ENCODE measurements at places on chromosomes 1 and 21. TPM values are rescaled to one million over a fixed set of nuclear protein-coding genes. Genes with fewer than 3 reads are reported as not detected.

MYBPH gene
- total RNA-seq = not detected

HOOK1 gene
- total RNA-seq = 48.0 TPM

FNDC5 gene
- total RNA-seq = 3.1 TPM

TEKT2 gene
- total RNA-seq = 0.35 TPM

MARK1 gene
- not detected for total RNA-seq

COL24A1 gene
- 0.13 TPM for total RNA-seq

TNNT2 gene
- 0.20 TPM for total RNA-seq

TAGLN2 gene
- 9.7 TPM for total RNA-seq

PGBD5 gene
- total RNA-seq = 0.13 TPM

LIPI gene
- not detected for total RNA-seq

ADORA1 gene
- total RNA-seq = 0.11 TPM

CHRNB2 gene
- total RNA-seq = not detected

OR2T2 gene
- not detected for total RNA-seq

HSD3B2 gene
- not detected for total RNA-seq

SPATA17 gene
- 1.6 TPM for total RNA-seq

TMEM54 gene
- total RNA-seq = 2.5 TPM

ATP5PF gene
- 131 TPM for total RNA-seq

EXO1 gene
- 26.1 TPM for total RNA-seq

DNAJC11 gene
- total RNA-seq = 56.8 TPM

Data from HepG2 (cell line).